Stomach (tissue), 19 donors: ENCODE measurements at places on chromosomes 2 and 18. TPM values are rescaled to one million over a fixed set of nuclear protein-coding genes. Genes with fewer than 3 reads are reported as not detected.
A peak's percentile ranks its signal among the peaks of the same experiment; 100 is the strongest.

Gene KIF5C
- 2.4 TPM for polyA plus RNA-seq

GRCh38 chr18:59597049-59597448, 100.2 kb downstream of the CCBE1 start:
- DNase-seq = no peak

GRCh38 chr2:101559551-101559950, 84.6 kb upstream of the RFX8 start:
- peak; percentile 34 for DNase-seq

Gene DCDC2C
- not detected for polyA plus RNA-seq

Gene AKAIN1
- 3.2 TPM for polyA plus RNA-seq

Gene MC4R
- polyA plus RNA-seq = not detected

DNA sequence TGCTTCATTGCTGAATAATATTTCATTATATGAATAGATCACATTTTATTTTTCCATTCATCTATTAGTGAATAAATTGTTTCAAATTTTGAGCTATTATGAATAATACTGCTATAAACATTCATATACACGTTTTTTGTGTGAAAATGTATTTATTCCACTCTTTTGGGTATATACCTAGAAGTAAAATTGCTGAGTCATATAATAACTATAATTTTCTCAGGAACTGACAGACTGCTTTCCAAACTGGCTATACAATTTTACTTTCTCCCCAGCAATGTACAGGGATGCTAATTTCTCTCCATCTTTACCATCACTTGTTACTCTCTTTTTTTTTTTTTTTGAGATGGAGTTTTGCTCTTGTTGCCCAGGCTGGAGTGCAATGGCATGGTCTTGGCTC, 35.5 kb upstream of the BAZ2B start:
- DNase-seq = no peak

GRCh38 chr2:75289771-75290170, 90.5 kb upstream of the TACR1 start:
- no peak for DNase-seq
